H54 (cell line): ENCODE measurements at places on chromosomes 7 and 10.

- DNase-seq: no peak
Observed at GRCh38 chr7:17640730-17641377, 299.4 kb downstream of the SNX13 start.

DNA sequence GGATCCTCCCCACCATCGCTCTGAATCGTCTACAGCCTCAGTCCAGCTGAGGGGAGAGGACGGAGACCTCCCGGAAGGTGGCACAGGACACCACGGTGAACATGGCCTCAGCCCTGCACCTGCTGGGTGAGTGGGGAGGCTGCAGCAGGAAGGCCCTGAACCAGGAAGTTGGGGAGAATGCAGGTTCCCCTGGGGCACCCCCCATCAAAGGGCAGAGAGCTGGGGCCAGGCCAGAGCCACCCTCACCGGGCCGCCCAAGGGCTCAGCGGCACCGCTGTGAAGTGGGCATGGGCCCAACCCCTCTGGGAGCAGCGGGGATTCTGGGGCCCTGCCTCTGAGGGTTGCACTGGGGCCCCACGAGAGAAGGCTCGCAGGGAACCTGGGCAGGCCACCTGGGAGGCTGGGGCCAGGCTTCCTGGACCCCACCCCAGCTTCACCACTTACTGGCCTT lies 98.7 kb downstream of the MICALL2 start:
- DNase-seq: no peak

DNA sequence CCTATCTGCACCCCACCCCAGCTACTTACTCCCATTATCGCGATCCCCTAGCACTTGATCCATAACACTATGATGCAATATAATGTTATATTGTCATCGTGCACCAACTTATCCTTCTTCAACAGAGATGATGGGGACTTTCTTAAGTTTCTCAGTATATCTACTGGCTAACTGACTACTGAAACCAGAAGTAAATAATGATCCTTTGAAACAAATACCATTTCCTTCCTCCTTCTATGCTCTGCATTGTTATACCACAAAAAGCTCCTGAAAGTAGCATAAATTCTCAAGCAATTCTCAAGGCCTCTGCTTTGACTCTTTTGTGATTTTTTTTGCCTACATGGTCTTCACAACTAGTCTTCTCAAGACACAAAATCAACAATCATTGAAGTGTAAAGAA lies 68.9 kb downstream of the HTR7 start:
- DNase-seq: no peak

- DNase-seq: no peak
Observed at GRCh38 chr7:103656221-103656620, 210.2 kb upstream of the SLC26A5 start.

DNA sequence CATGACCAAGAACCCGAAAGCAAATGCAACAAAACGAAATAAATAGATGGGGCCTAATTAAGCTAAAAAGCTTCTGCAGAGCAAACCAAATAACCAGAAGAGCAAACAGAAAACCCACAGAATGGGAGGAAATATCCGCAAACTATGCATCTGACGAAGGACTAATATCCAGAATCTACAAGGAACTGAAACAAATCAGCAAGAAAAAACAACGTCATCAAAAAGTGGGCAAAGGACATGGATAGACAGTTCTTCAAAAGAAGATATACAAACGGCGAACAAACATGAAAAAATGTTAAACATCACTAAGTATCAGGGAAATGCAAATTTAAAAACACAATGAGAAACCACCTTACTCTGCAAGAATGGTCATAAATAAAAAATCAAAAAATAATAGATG lies 35.3 kb upstream of the CACUL1 start:
- DNase-seq: no peak

DNA sequence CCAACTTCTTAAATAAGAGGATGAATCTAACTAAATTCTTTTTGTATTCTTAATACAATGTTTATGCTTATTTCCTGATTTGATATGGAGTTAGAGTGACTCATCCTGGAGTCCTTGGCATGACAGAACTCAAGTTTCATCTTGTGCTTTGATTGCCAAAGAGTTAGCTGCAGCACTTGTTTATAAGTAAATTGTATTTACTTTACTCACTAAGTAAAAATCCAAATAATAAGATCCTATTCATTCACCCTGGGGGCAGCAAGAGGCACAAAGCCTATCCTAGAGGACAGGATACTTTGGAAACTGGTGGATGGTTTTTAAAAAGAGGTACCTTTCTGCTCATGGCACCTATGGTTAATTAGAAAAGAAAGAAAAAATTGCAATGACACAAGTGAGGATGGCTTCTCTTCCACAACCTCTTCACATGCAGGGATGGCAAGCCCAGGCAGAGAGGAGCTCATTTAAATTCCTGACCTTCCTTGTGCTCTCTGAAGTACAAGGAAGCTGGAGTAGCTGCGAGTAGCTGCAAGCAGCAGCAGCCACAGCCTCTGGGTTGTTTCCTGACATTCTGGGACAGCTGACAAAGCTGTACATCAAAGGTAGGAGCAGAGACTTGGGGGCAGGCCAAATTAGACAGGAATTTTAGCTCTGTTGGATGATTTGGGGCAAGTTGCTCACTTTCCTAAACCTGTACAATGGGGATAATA lies 28.5 kb upstream of the CROT start:
- no peak for DNase-seq

GRCh38 chr7:46784732-46785131 lies 797.2 kb downstream of the TNS3 start:
- DNase-seq: peak; percentile 19

DNA sequence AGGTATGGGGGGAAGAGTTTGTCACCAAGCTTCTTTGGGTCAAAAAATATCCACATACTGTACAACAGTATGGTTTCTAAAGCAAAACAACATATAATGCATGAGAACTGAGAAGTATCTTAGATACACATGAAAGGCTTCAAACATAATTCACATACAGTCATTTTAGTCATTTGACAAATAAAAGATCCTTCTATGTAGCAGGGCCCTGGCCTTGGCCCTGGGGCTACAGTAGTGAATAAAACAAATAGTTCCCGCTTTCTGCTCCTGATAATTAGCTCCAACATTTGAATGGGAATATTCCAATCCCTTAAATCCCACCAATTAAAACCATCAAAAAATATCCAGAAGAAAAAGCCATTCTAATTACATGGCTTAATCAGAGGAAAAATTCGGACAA lies 51.3 kb downstream of the MALSU1 start:
- no peak for DNase-seq

- DNase-seq: no peak
Observed at GRCh38 chr10:119042169-119042568, 12.7 kb downstream of the NANOS1 start.

- no peak for DNase-seq
Observed at GRCh38 chr10:44988957-44989585, 10.5 kb upstream of the DEPP1 start.

GRCh38 chr10:77188000-77188395 lies 449.6 kb downstream of the KCNMA1 start:
- DNase-seq: no peak

- no peak for DNase-seq
Observed at GRCh38 chr10:123648595-123648994, 17.6 kb upstream of the GPR26 start.

- DNase-seq: peak; percentile 89
Observed at GRCh38 chr7:35035511-35035961, 1.7 kb downstream of the DPY19L1 start.
